ENCODE measurements at places on chromosomes 4 and X.

- no peak for DNase-seq
Observed at GRCh38 chr4:87015416-87015815, 80.6 kb downstream of the AFF1 start.

DNA sequence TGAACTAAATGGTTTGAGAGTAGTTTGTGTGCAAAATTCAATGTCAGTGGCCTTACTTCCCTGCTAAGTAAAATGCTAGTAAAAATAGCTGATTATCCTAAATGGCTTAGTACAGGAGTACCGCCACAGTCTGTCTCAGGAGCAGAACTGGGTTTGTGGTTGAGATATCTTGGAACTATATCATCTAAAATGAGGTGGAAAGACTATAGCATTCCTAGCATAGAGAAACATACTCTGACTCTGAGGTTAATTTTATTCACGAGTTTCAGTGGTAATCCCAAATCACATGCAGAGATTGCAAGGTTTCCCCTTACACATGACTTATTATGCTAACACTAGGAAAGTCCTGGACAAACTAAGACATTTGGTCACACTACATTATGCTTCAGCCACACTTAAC lies 70.4 kb downstream of the OR13H1 start:
- DNase-seq: no peak

GRCh38 chrX:123989235-123989634 lies 27.7 kb downstream of the STAG2 start:
- no peak for DNase-seq

DNA sequence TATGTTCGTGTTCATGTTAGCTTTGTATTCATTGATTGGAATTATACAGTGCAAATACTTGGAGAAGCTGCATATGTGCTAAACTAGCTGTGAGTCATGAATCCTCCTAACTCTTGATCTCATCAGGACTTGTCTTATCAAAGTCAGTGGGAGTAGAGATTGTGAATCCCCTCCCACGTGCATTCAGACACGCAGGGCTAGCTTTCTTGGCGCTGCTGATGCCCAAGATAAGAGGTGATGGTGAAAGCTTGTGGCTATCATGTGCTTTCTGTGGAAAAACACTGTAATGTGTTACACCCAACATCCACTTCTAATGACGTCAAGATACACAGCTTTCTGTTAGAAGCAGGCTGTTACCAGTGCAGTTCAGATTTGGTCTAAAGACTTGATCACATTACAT lies 348.7 kb upstream of the HAND2 start:
- DNase-seq: no peak

GRCh38 chr4:72761368-72762038 lies 192.5 kb upstream of the ADAMTS3 start:
- DNase-seq: no peak

DNA sequence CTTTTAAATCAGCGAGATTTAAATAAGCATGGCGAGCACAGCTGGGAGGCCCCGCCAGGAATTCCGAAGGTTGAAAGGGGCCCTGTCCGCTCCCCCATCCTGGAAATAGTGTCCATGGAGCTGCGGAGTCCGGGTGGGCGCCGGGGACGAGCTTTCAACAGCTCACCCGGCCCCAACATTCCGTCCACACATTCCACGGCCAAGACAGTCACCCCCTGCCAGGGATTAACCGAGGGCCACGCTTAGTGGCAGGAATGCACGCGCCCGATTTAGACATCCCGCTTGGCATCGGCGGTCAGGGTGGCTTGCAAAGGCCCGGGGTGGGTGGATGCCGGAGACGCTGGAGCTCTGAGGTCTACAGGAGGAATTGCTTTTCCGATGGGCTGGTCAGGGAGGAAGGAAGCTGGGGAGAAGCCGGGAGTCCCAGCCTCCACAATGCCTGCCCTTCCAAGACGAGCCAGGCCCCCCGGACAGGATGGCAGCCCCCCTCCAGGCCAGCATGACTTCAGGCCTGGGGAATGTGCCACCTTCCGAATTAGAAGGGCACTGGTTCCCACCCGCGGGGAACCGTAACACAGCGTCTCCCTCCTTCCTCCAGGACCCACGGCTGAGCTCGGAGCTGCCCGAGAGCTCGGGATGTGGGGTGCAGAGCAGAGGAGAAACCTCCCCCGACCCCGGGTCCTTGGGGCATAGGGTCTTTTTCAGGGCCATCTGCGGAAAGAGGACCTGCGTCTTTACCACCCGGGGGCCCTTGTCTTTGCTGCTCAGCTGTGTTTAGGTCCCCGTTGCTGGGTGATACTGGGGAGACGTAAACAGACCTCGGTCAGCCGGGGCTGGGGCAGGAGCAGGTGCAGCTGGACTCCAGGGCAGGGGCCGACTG lies 26.9 kb upstream of the PPP2R3B start:
- DNase-seq: no peak

DNA sequence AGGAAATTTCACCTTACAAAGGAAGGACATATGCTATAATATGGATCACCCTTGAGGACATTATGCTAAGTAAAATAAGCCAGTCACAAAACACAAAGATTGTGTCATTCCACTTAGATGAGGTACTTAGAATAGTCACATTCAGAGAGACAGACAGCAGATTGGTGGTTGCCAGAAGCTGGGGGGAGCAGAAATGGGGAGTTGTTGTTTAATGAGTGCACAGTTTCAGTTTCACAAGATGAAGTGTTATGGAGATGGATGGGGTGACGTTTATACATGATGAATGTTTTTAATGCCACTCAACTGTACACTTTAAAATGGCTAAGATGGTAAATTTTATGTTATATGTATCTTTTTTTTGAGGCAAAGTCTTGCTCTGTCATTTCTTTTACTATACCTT lies 14.8 kb upstream of the SPON2 start:
- DNase-seq: peak; percentile 28

GRCh38 chr4:185343726-185344581 lies 51.8 kb downstream of the LRP2BP start:
- DNase-seq: no peak

DNA sequence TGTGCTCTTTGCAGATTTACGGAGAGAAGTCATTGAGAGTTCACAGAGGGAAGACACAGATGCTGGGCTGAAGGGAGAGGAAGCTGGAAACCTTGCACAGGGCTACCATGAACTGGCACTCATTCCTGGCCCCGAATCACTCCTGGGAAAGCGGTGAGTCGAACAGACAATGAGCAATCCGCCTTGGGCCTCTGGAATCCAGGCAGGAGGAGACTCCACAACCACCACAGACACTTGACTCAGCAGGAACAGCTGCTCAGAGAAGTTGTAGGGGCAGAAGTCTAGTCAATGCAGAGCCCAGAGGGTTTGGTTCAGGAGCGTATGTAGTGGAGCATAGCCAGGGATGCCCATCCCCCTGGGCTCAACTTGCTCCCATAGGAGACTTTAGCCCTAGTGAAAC lies 62.8 kb upstream of the GRIA3 start:
- DNase-seq: no peak

DNA sequence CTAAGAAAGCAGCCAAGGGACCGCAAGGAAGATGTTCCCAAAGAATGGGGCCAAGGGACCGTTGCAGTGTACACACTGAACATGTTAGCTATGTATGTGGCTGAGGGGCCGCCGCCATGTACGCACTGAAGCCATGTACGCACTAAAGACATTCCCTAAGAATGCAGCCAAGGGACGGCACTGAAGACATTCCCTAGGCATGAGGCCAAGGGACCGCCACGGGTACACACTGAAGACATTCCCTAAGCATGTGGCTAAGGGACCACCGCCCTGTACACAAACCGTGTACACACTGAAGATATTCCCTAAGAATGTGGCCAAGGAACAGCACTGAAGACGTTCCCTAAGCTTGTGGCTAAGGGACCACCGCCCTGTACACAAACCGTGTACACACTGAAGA lies 54.0 kb downstream of the DHRSX start:
- no peak for DNase-seq

DNA sequence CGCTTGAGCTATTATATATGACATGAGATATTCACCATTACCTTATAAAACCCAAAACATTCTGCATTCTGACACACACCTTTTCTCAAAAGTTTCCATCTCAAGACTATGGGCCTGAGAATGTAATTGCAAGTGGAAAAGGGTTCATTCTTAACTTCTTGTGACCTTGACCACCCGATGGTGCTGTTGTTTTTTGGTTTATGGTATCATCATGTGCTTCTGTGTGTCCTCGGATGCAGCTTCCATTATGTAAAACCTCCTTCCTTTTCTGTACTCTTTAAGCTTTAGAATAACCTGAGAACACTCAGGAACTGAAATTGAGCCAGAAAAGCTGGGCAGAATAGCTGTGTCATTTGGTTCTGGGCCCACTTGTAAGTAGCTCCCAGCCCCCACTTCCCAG lies 16.2 kb upstream of the PUDP start:
- DNase-seq: no peak

DNA sequence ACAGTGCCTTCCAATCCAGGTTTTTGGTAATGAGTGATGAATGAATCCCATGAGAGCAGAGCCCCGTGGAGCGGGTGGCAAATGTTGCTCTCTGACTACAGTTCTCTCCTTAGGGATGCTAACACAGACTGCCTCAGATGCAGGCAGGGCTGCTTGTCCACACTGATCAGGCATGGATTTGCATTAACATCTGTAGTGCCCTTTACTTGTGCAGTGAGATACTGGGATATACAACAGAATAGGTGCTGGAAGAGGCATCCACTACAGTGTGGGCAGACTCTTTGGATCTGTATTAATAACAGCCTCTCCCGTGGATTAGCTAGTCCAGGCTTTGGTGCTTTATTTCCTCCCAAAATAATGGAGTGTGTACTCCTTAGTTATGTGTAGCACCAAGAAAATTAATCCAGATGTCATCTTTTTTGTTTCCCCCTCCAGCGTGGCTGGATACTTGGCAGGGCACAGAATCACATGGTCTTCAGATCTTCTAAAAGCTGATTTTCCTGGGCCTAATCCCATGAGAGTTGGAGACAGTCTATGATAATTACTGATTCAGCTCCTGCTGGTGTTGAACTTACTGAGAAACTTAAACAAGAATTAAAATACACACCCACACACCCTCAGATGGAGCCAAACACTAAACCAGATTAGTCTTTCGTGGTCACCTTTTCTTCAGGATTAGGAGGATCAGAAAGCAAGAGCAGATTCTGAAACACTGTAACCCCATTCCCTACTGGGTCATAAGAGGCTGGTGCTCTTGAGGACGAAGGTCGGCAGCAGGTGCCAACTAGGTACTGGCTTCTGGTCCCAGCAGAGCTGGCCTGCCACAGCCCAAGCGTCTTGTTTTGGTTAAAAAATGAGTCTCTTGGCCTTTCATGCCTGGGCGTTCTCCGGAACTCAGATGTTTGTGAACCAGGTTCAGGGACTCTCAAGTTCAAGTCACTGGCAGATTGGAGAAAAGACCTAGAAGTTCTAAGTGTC lies 23.1 kb upstream of the NAP1L5 start:
- no peak for DNase-seq

GRCh38 chrX:100512471-100512870 lies 72.3 kb upstream of the TNMD start:
- no peak for DNase-seq

DNA sequence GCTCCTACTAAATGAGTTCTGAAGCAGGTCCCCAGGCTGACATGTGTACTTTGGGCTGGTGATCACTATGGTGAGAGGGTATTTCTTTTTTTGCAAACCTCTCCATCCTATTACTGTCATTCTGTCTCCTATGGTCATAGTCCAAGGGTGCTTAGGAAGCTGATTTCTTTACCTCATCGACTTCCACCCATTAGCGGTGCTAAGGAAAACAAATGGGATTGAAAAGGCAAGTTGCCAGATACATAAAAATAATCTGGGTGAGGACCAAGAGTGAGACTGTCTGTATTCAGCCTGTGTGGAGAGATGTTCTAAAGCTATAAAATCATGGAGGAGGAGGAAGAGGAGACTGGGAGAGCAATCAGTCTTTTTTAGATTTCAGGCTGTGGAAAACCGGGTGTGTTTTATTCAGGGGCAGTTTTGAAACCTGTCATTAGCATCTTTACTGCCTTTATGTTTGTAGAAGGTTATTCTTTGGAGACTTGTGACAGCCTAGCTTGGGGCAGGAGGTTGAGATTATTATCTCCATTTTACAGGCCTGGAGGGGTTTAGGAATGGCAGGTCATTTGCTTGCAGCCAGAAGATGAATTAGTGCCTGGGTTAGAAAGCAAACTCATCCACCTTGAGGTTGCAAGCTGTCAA lies 1.9 kb downstream of the TMEM164 start:
- DNase-seq: no peak

DNA sequence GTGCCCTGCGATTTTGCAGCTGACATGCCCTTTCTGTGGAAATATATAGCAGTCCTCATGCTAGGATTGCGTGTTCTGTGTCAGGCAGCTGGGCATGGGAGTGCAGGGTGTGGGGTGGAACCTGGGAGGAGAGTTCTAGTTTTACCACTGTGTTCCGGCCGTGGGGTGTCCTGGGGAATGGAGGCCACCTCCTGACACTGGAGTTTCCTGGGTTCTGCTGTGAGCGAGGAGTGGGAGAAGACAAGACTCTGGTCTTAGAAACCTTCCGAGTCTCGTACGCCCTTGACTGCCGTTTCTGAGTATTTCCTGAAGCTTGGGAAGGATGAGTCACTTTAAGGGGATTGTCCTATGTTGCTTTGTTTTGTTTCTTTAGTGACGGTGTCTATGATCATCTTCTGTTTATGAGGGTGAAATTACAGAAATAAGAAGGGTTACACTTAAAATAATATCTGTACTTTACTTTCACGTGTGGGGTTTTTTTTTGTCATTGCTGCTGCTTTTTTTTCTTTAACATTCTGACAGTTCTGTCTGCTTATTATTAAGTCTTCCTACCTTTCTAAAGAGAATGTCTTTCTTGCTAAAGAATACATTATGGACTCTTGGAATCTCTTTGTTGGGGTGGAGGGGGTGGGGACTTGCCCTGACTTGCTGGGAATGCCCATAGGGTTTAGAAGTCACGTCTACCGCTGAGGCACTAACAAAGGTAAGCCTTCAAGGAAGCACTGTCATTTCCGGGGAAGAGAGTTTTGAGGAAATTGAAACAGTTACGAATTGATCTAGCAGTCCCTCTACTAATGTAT lies 19.1 kb downstream of the CD99 start:
- peak; percentile 77 for DNase-seq

DNA sequence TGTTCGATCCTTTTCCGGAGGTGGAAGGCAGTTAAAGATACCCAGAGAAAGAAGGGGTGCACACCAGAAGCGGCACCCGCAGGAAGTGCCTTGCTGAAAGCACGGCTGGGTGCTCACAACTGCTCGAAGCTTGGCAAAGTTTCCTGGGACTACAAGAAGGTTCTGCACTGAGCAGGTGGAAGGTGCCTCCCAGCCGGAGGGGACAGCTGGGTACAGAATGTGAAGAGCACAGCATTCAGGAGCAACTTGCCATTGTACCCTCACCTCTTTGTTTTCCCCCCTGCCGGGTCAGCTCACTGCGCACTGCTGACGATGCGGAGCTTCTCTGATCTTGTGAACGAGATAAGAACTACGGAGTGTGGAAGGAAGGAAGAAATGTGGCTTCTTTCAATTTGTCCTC lies 289.2 kb downstream of the FBXW7 start:
- DNase-seq: no peak

Data from hematopoietic multipotent progenitor cell (in vitro differentiated cells).